ENCODE measurements at places on chromosomes 4 and X.

GRCh38 chr4:176675810-176676209, 116.9 kb downstream of the VEGFC start:
- DNase-seq: no peak

- DNase-seq: no peak
These were observed 14.1 kb downstream of the S100G start for GRCh38 chrX:16664074-16664473.

DNA sequence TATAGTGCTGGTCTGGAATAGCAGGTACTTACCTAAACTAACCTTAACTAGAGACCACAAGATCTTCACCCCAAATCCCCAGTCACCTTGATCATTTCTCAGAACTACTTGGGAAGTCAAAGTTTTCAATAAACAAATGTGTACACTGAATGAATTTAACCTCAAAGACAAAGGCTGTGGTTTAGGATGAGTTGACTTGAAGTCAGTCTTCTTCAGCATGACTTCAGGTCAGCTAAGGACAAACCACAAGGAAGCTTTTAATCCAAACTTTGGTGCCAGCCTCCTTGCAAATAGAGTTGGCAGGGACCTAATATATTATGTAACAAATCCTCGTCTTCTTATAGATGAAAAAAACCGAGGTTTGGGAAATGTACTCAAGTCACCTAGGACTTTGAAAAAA, 21.2 kb upstream of the VCX2 start:
- DNase-seq: no peak

DNA sequence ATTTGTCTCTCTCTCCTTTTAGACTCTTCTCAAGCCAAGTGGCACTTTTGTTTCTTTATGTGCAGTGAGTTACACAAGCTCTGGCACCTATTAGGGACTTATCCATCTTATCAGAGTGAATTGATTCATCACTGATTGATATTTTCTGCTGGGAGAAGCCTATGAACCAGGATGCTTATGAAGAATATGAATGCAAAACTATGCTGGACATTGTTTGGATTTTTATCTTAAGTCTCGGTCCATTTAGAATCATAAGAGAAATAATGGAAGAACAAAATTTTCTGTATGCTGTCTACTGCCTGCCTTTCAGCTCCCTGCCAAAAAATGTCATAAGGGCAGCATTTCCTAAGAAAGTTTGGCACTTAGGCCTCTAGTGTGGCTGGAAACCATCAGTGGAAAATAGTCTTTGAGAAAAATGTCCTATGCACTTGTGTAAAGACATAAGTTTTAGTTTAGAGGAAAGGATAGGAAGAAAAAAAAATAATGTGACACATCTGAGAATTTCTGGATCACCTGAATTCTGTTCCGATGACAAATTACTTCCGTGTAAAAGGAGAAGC, 365.7 kb upstream of the MAD2L1 start:
- no peak for DNase-seq

DNA sequence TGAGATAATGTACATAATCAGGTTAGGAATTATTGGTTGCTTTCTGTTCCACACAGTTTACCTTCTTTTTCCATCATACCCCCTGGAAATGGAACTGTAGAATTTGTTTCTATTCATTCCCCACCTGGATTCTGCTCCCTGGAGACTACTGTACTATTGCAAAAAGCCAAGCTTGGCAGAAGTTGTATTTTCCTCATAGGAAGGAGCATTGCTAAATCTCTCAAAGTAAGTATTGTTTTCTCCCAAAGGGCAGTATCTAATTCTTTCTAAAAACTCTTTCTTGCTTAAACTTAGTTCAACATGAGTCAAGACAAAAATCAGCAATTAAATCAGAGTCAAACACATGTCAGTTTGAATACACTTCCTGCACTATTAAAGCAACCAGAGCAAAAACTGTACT, 136.2 kb downstream of the CDS1 start:
- DNase-seq: no peak

DNA sequence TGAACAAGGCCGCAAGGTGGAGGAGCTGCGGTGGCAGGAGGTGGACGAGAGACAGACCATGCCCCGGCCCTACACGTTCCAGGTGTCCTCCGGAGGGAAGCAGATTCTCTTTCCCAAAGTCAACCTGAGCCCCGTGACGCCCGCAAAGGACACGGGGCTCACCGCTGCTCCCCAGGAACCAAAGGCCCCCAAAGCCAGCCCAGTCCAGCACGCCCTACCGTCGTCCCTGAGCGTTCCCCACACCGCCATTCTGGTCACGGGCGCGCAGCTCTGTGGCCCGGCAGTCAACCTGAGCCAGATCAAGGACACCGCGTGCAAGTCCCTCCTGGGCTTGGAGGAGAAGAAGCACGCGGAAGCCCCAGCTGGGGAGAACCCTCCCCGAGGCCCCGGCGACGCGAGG, 72.2 kb downstream of the AASDH start:
- no peak for DNase-seq

DNA sequence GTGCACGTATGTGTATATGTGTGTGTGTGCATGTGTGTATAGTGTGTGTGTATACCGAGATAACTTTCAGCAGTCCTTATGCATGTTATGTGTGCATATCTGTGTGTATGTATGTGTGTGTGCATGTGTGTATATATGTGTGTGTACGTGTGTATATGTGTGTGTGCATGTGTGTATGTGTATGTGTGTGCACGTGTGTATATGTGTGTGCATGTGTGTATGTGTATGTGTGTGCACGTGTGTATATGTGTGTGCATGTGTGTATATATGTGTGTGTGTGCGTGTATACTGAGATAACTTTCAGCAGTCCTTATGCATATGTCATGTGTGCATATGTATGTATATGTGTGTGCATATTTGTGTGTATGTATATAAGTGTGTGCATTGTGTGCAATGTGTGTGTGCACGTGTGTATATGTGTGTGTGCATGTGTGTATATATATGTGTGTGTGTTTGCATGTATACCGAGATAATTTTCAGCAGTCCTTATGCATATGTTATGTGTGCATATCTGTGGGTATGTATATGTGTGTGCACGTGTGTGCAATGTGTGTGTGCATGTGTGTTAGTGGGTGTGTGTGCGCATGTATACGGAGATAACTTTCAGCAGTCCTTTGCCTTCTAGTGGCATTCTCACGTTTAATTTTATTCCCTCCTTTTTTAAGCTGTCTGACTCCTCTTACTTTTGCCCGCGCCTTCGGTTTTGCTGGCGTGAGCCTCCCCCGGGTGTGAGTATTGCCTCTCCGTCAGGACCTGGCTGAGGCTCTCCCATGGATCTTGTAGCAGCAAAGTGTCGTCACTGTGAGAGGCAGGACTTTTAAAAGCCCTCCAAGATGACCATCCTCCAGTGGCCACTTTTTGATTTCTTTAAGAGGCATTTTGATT, 99.6 kb upstream of the SHOX start:
- no peak for DNase-seq

DNA sequence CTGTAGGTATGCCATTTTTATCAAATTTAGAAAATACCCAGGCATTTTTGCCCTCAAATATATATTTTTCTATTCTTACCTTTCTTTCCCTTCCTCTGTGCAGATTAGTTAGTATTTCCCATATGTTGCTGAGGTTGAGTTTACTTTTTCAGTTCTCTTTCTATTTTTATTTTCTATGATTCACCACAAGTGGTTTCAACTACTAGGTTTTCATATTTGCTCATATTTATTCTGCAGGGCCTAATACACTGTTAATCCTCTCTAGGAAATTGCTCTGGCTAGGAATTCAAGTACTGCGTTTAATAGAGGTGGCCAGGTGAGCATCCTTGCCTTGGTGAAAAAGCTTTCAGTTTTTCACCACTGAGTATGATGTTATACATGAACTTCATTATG, 1535.3 kb upstream of the PCDH10 start:
- no peak for DNase-seq

- no peak for DNase-seq
These were observed 98.8 kb upstream of the NOCT start for GRCh38 chr4:138916763-138917162.

GRCh38 chrX:150257353-150258175, 105.6 kb upstream of the MAMLD1 start:
- DNase-seq: no peak

- no peak for DNase-seq
These were observed 150.0 kb upstream of the HPGD start for GRCh38 chr4:174672276-174672675.

DNA sequence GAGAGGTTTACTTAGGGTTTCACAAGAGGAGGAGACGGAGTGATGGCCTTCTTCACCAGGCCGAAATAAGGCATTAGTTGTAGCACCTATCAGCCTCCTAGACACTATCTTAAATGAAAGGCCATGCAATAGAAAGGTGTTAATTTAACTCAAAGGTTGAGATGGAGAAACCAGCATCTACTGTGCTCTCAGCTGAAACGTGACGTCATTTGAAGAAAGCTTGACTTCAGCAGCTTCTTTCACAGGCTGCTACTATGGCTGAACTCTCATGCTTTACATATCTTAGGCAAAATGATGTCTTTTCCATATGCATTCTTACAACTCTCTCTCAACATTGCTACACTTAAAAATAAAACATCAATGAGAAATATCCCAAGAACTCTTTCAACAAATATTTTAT, 99.6 kb downstream of the GUCY2F start:
- no peak for DNase-seq

- DNase-seq: no peak
These were observed 685 bp upstream of the NDNF start for GRCh38 chr4:121073004-121073435.

GRCh38 chrX:49748211-49748956, 52.6 kb upstream of the PAGE1 start:
- DNase-seq: no peak

- DNase-seq: no peak
These were observed 1.6 kb downstream of the TMEM187 start for GRCh38 chrX:153974003-153974725.

GRCh38 chr4:29708473-29708872, 1011.7 kb upstream of the PCDH7 start:
- no peak for DNase-seq

DNA sequence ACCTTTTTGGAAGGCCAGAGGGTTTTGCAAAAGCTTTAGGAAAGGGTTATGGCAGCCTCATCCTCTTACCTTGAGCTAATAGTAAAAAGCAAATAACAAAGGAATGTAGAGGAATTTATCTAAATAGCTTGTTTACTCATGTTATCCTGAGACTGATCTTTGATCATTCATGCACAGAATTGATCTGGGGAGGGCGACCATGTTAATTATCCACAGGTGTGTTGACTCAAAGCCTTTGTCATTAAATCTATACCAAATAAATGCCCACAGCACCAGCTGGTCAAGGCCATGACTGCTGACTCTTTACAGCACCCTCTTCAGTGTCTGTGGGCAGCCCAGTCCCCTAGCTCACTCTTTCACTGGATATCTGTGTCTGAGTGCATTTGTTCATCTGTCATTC, 22.8 kb upstream of the DCLK2 start:
- DNase-seq: no peak

DNA sequence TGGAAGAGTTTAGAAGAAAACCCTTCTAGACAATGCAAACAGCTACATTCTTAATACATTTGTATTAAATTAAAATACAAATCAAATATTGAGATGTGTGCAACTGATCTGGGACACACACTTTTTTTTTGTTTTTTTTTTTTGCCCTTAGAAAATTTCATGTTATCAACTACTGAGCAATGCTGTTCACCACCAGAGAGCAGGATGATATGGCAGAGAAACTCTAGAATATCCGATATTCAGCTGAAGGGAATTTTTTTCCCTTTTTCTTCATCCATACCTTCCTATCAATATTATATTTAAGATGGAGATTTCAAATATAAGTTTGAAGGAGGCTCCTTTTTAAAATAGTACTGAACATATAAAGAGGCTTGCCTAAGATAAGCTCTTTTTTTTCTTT, 1.0 kb downstream of the NDST3 start:
- DNase-seq: no peak
